ENCODE measurements at places on chromosomes 2 and 18. TPM values are rescaled to one million over a fixed set of nuclear protein-coding genes. Genes with fewer than 3 reads are reported as not detected.

The SCYGR4 gene
- total RNA-seq, result not detected

The PLCD4 gene
- 2.0 TPM for total RNA-seq

The CD8A gene
- 1.2 TPM for total RNA-seq

The POTEC gene
- total RNA-seq, result 0.11 TPM

The SPC25 gene
- total RNA-seq, result 6.7 TPM

The UGT1A4 gene
- 0.13 TPM for total RNA-seq

The SLC14A1 gene
- total RNA-seq, result 20.5 TPM

The GAREM2 gene
- 1.2 TPM for total RNA-seq

The RGPD3 gene
- 0.73 TPM for total RNA-seq

The IL1RL1 gene
- 4.8 TPM for total RNA-seq

The ABCG8 gene
- total RNA-seq, result not detected

GRCh38 chr2:168056242-168056787, 191.1 kb downstream of the STK39 start:
- DNase-seq, result no peak

GRCh38 chr2:167861574-167862193, 385.7 kb downstream of the STK39 start:
- DNase-seq, result no peak

- no peak for DNase-seq
Measured at GRCh38 chr2:66919286-66919685, 477.8 kb upstream of the ETAA1 start.

DNA sequence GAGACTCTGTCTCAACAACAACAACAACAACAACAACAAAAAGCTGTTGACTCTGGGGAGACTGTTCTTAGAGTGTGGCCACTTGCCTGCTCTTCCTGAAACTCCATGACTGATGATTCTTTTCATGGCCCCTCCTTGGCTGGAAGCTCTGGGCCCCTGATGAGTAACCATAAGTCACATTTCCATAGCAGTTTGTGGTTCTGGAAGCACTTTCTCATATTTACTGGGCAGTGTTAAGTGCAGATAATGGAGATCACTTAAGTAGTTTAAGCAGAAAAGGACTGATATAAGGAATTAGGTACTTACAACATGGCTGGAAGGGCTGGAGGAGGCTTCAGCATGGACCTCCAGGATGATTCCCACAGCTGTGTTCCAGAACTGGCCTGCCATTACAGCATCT, 147.3 kb upstream of the DLX2 start:
- DNase-seq, result no peak

GRCh38 chr2:20421988-20422370, 24.9 kb upstream of the RHOB start:
- peak; percentile 100 for DNase-seq

DNA sequence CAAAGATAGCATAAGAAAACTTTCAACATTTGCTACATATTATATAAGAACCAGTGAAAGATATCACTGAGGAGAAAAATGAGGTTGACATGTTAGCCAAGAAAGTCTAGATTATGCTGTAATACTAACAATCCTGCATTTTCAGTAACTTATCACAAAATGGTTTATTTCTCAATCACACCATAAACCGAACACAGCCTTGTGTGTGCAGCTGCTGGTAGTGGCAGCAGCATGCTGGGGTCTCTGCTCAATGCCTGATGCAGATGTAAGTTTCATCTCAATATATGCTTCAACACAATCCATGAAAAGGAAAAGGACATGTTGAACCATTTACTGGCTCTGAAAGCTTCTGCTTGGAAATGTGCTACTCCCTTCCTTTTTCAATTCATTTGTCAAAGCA, 376.3 kb downstream of the GPD2 start:
- DNase-seq, result no peak

- no peak for DNase-seq
Measured at GRCh38 chr2:39902103-39902502, 123.0 kb upstream of the THUMPD2 start.

- no peak for DNase-seq
Measured at GRCh38 chr2:95010126-95010525, 15.4 kb upstream of the MAL start.

DNA sequence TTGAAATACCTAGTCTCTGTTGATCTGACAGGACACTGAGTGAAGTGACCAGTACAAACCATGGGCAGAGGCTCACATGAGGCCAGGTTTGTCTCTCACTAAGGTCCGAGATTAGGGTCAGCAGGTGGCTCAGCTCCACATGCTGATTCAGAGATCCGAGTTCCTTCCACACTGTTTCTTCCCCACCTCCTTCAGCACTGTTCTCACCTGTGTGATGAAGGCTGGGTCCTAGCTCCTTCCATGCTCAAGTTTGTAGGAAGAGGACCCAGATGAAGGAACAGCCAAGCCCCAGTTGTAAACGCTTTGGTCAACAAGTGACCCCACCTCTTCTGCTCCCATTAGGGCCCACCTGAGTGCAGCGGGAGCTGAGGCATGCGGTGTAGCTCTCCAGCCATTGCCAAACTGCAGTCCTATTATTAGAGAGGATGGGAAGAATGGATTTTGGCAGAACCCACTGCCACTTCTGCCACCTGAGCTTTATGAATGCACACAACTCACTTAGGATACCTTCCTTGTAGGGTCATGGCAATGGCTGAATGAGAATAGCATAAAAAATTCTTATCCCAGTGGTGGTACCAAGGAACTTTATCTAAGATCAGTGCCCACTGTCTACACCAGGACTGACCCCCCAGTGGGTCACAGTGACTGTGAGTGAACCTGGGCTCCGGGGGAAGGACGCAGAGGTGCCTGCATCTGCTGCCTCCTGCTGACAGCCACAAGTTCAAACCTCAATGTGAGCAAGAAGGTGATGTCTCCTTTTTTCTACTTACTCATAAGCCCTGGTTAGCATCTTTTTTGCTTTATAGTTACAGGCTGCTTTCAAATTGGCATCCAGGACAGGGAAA, 324.8 kb upstream of the HS6ST1 start:
- DNase-seq, result no peak

- DNase-seq, result no peak
Measured at GRCh38 chr18:75108579-75109318, 100.2 kb downstream of the PTGR3 start.

DNA sequence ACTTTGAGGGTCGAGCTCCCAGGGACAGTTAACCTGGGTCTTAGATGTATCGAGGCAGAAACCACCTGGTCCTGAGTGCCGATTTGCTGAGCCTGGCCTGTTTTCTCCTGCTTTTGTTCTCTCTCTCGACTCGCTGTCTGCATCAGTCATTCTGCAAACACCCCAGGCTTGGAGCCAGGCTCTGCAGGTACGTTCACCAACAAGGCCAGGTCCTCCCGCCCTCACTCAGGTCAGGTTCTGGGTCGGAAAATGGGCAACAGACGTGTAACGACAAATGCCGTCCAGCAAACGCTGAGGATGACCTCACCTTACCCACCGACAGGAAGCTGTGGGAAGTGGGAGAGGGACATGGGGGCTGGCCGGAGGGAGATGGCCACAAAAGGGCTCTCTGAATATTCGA, 57.7 kb upstream of the PXDN start:
- no peak for DNase-seq

DNA sequence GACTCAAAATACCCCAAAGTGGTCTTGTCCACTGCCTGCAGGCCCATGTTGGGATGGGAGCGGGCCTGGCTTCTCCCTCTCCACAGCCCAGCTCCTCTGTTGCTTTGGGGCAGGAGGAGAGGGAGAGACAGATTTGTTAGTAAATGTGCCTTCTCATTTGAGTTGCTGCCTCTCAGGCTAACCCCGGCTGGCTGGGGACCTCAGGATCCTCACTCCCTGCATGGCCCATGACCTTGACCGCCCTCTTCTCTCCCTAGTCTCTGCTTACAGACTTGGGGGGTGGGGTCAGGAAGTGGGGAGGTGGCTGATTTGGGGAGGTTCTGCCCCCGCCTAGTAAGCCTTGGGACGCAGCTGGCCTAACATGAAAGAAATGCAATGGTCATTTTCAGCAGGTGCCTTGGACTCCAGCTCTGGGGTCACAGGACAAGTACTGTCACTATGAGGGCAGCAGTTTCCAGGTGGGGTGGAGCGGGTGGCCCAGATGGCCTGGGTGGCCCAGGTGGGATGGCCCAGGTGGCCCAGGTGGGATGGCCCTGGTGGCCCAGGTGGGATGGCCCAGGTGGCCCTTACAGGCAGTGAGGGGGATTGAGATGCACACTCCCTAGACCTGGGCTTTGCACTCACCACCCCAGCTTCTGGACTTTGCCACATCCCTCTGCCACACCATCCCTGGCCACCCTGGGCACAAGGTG, 24.1 kb downstream of the HJURP start:
- DNase-seq, result no peak

GRCh38 chr2:126859631-126860030, 39.1 kb upstream of the TEX51 start:
- no peak for DNase-seq

GRCh38 chr2:2879781-2880180, 497.8 kb downstream of the EIPR1 start:
- DNase-seq, result no peak

DNA sequence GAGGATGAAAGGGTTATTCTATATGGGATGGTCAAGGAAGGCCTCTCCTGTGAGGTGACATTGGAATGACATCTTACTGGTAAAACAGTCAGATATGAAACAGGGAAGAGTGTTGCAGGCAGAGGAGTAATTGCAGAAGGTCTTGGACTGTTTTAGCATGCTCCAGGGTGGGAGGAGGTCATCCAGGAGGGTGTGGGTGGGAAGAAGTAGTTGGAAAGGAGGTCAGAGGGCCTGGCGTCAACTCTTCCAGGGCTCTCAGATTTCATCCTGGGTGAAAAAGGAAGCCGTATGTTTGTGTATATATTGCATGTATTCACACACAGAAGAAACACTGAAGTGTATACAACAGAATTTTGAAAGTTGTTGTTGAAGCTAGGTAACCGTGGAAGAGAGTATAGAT, 48.2 kb downstream of the ATP9B start:
- no peak for DNase-seq

GRCh38 chr2:222561817-222562645, 93.9 kb downstream of the FARSB start:
- DNase-seq, result peak; percentile 55

- no peak for DNase-seq
Measured at GRCh38 chr2:57760381-57760801, 286.2 kb upstream of the VRK2 start.

GRCh38 chr2:2581331-2582159, 250.5 kb upstream of the MYT1L start:
- DNase-seq, result no peak

- peak; percentile 75 for DNase-seq
Measured at GRCh38 chr18:36075862-36076587, 8.7 kb upstream of the RPRD1A start.

- DNase-seq, result peak; percentile 70
Measured at GRCh38 chr2:237594514-237594871, 4.0 kb upstream of the RAB17 start.

DNA sequence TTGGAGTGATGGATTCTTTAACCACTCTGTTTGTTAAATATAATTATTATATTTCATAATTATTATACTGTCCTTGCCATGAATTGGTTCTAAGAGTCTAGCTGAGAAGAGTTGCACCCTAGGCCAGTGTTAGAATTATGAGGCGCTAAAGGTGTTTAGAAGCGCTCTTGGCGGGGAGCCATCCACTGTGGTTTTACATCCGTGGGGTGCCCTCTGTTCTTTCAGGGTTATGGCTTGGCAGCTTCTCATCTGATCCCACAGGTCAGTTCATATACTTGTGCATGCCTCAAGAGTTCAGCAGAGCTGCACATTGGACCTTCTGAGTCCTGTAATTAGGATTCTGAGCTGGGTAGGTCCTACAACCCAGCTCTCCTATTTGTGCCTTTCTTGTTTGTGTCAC, 9.1 kb downstream of the ASAP2 start:
- DNase-seq, result no peak

- no peak for DNase-seq
Measured at GRCh38 chr18:28635530-28635929, 458.6 kb upstream of the CDH2 start.

Data from thyroid gland (tissue), 4 donors.